ENCODE measurements at places on chromosomes 5 and 9.

DNA sequence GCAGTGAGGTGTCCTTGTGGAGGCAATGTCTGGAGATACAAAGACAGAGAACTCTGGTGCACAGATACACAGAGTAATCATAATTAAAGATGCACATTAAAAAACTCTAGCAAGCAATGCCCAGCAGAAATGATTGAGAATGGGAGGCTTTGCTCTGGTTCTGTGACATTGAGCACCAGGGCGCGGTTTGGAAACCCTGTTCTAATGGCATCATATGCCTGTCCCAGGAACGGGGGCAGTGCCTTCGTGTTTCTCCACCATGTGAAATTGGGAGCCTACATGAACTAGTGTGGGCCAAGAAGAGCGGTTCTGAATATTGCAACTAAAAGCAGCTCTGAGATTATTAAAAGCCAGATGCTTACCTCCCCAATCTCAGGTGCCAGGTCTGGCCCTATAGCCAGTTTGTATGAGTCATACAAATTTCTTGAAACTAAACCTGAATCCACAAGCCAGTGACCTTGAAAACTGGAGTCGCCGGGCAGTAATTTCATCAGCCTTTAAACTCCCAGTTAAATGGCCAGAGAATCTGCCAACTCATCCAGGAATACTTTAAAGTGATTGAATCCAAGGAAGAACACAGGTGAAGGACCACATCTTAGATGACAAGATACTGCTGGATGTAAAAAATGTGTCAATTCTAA is 22.2 kb upstream of the CTSL start:
- DNase-seq = no peak

- DNase-seq = no peak
Observed at GRCh38 chr9:27371382-27371781, 74.4 kb upstream of the EQTN start.

DNA sequence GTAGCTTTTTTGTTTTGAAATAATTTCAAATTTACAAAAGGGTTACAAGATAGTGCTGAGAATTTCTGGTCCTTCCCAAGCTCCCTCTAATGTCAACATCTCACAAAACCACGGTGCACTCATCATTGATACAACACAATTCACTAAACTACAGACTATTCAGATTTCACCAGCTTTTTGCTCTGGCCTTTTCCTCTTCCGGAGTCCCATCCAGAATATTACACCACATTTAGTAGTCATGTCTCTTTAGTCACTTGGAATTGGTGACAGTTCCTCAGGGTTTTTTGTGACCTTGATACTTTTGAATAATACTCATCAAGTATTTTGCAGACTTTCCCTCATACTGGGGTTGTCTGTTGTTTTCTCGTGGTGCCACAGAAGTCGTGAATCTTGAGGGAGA is 484.0 kb downstream of the GADD45G start:
- DNase-seq = no peak

DNA sequence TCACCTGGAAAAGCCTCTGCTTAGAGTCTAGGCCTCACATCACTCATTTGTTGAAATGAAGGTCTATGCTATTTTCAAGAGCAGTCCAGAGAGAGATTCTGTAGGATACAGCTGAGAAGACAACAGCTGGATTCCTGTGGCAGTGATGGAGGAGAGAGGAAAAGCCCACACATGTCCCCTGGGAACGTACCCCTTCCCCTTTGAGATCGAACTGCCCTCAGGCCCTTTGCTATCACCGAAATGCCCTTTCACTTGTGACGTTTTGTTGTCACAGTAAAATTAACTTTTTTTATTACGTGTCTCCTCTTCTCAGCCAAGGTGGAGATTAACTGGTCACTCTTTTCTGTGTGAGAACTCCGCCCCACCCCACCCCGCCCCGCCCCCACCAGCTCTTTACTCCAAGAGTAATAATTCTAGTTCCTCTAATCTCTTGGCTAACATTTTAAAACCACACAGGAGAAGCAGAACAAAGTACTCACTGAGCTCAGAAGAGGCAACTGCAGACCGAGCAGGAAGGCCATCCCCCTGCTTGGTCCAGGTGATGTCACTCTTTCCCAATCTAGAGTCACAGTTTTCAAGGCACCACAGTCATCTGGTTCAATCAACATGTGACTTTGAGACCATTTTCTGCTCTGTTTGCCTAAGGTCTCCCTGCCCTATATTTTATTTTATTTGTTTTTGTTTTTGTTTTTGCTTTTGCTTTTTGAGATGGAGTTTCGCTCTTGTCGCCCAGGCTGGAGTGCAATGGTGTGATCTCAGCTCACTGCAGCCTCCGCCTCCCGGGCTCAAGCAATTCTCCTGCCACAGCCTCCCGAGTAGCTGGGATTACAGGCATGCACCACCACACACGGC is 105.6 kb downstream of the SUSD1 start:
- DNase-seq = peak; percentile 39

- peak; percentile 93 for DNase-seq
Observed at GRCh38 chr9:115127191-115127817, 9.3 kb upstream of the TNC start.

- no peak for DNase-seq
Observed at GRCh38 chr5:33531824-33532223, 91.1 kb downstream of the TARS1 start.

DNA sequence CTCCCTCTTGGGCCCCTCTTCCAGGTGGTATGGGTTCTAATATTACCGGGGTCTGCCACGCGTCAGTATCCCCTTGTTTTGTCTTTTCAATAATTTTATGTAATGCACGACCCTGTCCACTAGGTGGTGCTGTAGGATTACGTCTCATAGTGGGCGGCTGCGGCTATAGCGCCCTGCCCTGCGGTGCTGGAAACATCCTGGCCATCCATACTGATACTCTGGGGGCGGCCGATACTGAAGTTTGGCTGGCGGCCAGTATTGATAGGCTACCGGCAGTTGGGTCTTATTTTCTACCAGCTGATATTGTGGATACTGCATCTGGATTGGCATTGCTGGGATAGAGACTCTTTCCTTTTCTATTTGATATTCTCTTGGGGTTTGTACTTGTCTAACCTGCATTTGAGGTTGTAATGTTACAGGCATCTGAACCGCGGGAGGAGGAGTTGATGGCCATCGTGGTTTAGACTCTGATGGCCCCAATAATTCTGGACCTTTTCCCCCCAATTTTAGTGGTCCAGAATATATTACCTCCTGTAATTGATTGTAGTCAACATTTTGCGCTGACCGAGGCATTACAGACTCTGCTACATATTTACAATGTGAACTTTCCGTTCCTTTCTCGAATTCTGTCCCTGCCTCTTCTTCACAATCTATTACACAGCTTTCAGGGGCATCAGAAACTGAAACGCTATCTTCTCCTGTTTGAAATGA is 3.3 kb upstream of the TMEM141 start:
- DNase-seq = peak; percentile 60

DNA sequence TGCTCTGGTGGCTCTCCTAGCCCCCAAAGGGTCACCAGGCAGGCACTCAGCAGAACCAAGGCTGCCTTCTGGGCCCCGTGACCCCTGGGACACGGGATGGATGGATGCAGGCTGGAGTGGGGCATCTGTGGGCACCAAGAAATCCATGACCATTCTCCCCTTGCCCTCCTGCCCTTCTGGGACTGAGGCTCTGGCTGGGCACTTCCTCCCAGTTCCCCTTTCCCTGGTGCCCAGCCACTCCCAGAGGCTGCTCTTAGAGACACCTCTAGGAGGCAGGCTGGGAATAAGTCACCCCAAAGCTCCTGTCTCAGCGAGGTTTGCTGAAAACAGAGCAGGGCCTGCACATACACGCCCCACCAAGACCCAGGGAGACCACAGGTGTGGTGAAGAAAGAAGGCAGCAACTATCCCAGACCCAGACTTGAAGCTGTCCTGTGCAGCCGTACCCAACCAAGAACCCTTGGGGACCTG is 943 bp downstream of the STING1 start:
- no peak for DNase-seq

DNA sequence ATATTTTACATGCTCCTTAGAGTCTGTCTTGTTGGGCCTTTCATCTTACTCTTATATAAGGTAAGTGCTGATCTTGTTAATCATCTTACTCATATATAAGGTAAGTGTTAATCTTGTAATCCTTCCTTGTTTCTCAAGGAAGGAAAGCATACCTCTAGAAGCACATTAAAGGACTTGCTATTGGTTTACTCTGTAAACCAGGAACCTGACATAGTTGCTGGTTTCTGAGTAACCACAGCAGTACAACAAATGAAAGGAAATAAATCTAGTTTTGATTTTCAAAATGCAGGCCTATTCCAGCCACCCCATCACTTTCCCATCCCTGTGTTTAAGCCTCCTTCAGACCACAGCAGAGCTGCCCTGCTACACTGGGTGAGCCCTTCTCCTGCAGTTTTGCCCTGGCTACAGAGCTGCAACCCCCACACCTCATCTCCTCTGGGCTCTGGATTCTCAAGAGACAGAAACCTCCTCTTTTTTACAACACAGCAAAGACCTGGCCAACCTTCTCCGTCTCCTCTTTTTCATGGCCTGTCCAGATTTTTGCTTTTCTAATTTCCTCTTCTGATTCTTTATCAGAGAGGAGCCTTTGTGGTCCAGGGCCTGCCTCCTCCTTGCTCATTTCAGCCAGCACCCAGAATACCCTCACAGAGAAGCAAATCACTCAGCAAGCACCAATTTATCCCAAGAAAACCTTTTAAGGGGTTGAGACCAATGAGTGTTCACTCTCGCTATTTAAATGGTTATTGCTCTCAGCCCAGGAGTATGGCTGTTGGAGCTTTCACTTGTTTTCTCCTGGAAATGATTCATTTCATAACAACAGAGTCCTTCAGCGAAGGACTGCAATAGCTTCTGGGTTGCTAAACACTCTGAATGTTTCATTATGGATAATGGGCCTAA is 103.2 kb downstream of the FSTL4 start:
- DNase-seq = no peak

DNA sequence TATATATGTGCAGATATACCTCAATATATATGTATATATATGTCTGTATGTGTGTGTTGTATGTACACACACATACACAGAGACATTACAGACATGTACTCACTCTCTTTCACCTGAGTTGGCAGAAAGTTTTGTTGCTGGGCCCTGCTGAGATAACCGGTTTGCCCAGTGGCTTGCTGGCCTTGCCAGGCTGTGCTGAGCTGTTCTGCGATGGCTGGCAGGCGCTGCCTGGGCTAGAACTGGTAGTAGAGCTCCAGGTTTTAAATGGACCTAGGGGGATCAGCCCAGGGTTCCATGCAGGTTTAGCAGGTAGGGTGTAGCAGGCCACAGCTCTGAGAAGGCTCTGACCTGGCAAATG is 394.3 kb downstream of the GADD45G start:
- no peak for DNase-seq

DNA sequence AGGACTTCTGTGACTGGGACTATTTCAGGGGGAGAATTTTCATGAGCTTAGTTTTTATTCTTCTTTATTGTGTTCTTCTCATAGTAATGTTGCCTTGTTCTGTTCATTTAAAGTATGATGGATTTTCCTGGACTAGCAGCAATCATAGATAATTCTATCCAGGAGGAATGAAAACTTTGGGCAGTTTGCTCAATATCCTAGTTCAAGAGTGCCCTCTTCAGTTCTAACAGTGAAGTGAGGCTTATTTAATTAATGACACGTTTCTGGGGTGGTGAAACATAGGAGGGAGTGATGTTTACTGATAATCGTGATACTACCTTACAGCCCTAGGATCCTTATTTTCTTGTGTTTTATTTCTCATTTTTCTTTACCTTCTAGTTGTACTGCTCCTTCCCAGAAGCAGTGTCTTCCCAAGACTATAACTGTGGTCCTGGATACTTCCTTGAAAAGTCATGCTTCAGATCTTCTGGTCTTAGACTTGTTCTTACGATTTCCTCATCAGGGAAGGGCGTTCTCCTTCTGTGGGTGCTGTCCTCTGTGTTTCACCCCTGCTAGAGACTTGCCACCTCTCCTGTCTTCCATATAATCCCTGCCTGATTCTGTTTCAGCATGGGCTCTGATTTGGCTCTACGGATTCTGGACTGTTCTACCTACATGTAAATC is 57.4 kb downstream of the CFAP95 start:
- peak; percentile 56 for DNase-seq

DNA sequence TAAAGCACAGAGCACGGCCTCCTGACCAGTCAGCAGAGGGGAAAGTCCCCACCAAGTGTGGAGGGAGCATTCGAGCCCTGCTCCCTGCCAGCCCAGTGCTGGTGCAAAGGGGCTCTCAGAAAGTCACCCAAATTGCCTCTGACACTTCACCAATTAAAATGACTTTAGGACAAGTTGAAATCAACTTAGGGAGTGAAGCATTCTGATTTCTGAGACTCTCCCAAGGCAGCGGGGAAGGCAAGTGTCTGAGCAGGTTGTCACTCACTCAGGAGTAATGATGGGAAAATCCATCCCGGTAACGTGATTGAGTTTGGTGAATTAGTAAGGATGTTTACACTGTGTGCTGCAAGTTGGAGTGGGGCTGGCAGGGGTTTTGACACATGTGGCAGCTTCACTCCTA is 73.7 kb downstream of the PCDH1 start:
- DNase-seq = no peak

- DNase-seq = no peak
Observed at GRCh38 chr5:174733836-174734235, 9.5 kb downstream of the MSX2 start.

DNA sequence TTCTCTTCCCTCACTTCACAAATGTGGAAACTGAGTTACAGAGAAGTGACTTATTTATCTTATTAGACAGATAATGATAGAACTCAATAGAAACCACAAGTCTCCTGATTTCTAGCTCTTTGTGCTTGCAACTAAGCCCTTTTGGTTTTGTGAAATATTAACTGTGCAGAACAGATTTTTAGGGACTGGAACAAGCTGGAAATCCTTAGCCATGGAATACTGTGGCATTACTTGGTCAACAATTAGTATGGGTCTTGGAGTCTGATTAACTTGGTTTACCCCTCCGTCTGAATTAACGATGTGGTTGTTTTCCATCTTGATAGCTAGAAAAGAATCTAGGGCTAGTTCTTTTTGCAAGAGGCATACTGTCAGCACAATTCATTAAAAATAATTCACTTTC is 584 bp upstream of the KLF9 start:
- DNase-seq = no peak

DNA sequence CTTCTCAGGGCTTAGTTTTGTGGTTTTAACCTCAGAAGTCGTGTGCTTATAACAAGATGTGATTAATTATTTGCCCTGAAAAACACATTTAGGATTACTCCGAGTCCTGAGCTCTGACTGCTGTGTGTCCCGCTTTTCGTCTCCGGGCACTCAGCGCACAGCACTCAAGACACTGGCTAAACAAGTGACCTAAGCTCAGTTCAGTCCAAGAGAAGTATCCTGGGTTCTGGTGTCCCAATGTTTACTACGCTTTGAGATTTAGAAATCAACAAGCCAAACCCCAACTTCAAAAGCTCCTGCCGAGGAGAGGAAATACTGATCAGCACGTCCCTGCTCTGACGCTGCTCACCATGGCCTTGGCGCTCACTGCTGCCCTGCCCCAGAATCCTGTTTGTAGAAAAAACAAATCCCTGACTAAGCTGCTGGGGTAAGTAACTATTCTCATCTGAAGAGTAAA is 53.2 kb downstream of the IPPK start:
- no peak for DNase-seq

Measured in fibroblast of skin of right biceps (primary cell).